Astrocyte (in vitro differentiated cells and primary cell): ENCODE measurements at places on chromosomes 7 and 10.

GRCh38 chr7:821688-822087 lies 10.6 kb upstream of the SUN1 start:
- no peak for DNase-seq

DNA sequence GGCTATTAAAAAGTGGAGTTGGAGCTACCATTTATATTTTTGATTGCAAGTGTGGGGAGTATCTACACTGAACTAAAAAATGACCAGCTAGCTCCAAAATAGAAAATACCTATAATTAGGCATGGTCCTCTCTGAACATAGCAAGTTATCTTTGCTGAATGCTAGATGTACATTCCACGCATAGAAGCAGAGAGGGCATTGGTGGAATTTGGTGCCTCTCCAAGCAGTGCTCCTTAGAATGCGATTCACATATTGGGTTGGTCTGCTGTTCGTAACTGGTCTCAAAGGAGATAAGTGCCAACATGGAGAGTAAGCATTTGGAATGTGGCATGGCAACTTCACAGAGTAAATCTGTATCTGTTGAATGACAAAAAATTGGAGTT lies 196.2 kb downstream of the PTN start:
- DNase-seq: no peak

DNA sequence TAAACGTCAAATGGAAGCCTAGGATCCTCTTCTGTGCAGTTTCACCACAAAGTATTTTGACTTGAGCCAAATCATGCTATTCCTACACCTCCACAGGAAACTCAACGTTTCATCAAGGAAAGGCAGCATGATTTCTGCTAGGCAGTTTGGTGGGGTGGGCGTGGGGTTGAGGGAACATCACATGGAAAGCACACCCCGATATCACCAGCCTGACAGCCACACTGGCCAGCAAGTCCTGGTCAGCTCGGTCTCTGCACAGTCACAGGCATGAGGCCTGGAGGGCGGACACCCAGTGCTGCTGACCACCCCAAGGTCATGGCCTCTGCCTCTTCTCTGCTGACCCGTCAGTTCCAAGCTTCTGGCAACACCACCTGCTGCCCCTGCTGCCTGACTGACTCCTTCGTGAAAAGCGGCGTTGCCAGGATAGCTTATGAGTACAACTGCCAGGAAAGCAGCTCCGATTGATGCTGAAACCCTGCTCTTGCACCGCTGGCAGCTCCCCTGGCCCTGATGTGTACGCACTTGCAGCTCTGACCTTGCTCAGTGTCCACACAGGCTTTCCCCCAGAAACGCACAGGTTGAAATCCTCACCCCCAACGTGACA lies 171.5 kb downstream of the DIP2C start:
- DNase-seq: no peak

- no peak for DNase-seq
Observed at GRCh38 chr7:90817846-90818245, 221.7 kb downstream of the CDK14 start.

DNA sequence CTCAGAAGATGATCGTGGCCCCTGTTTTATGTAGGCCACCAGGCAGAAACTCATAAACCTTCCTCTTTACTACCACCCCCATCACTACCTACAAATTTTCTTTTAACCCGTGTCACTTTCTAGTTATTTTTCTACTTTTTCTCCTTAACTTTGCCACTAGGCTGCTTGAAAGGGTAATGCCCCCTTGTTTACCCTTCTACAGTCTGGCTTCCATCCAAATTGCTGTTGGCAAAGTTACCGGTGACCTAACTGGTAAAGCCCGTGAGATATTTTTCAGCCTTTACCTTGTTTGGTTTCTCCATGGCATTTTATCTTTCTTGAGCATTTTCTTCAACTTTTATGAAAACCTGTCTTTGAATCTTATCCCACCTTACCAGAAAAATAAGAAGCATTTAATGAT lies 153.0 kb downstream of the WNT2 start:
- peak; percentile 49 for DNase-seq

GRCh38 chr10:113228530-113228929 lies 278.5 kb downstream of the TCF7L2 start:
- peak; percentile 83 for DNase-seq

DNA sequence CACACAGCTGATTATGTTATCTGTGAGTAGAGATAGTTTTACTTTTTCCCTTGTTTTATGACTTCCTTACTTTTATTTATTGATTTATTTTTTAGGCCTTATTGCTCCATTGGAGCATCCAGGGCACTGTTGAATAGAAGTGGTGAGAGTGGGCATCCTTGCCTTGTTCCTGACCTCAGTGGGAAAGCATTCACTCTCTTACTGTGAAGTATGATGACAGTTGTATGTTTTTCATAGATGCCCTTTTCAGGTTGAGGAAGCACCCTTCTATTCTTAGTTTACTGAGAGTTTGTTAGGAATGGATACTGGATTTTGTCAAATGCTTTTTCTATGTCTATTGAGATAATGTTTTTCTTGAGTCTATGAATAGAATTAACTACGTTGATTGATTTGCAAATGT lies 88.6 kb downstream of the XRCC2 start:
- DNase-seq: peak; percentile 33

DNA sequence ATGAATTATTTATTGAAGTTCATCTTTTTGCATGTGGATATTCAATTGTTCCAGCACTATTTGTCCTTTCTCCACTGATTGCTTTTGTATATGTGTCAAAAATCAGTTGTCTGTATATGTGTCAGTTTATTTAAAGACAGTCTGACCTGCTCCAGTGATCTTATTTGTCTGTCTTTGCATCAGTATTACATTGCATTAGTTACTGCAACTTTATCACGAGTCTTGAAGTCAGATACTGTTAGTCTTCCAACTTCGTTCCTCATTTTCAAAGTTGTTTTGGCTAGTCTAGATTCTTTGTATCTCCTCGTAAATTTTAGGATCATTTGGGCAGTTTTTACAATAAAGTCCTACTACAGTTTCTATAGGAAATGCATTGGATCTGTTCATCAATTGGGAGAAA lies 166.4 kb downstream of the CELF2 start:
- DNase-seq: no peak

GRCh38 chr7:22731766-22732165 lies 4.8 kb downstream of the IL6 start:
- DNase-seq: no peak

DNA sequence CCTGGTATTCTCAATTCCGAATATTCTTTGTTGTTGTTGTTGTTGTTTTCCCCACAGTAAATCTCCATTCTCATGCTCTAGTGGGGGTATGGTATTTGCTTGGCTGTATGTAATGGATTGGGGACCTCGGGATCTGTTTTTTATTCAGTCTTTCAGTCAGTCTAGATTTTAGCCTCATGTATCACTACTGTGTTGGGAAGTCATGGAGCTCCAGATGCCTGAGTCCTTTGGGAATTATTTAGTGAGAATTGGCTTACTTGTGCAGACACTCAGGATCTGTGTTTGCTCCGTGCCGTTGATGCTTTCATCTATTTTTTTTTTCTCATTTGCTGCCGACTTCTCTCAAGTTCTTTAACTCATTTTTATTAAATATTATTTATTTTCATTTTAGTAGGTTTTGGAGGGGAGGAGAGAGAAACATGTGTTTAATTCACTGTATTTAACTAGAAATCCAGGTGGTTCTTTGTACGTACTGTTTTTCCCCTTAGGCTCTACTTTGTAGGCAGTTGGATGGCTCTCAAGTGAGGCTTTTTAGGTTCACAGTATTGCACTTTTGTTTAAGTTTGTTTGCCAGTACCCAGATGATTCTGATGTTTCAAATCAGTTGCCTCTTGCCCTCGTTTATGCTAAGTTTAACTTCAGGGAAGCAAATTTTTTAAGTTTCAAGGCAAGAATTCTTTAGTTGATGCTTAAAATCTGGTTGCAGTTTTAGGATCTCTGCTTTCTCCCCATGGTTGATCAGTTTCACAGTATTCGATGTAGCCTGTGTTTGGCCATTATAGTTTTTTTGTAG lies 36.9 kb downstream of the ZNRF2 start:
- DNase-seq: no peak

GRCh38 chr7:100974021-100974420 lies 4.7 kb downstream of the MUC12 start:
- DNase-seq: peak; percentile 31

GRCh38 chr7:77327932-77328628 lies 88.1 kb downstream of the GSAP start:
- DNase-seq: peak; percentile 33

- DNase-seq: peak; percentile 87
Observed at GRCh38 chr7:28984631-28985030, 26.5 kb upstream of the TRIL start.

GRCh38 chr7:30848121-30848855 lies 63.4 kb upstream of the AQP1 start:
- DNase-seq: no peak

DNA sequence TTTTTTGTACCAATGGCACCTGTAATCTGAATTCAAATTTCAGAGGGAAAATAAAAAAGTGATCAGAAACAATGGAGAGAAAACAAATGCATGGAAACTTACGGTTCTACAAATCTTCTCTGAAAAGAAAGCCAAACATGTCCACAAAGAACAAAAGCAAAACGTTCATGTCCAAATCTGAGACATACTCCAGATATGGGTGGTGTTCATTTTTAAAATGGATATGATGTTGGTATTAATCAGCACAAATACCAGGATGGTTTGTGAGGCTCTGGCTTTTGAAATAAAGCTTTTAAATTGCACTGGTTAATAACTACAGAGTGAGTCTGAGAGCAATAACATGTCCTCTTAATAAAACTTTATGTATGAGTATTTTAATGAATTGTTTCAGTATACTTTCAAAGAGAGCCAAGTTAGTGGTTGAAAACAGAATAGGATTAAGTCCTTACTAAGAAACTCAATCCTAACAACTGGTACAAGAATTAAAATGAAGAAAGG lies 366.4 kb downstream of the INHBA start:
- DNase-seq: no peak

GRCh38 chr10:132787495-132788179 lies 1.7 kb upstream of the NKX6-2 start:
- DNase-seq: no peak

GRCh38 chr10:31001740-31002139 lies 29.9 kb downstream of the ZNF438 start:
- no peak for DNase-seq

DNA sequence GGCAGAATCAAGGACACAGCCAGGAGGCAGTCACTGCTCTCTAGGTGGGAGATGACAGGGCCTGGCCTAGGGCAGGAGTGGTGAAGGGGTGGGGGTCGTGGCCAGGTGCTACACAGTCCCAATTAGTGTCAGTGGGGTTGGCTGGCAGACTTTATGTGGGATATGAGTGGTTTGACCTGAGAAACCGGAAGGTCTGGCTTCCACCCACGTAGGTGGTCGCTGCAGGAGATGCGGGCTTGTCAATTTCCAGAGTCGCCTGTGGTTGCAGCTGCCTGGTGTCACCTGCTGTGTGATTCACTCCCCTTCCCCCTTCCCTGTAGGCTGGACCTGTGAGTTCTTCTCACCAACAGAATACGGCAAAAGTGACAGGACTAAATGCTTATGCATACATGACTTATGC lies 124.3 kb downstream of the KLF6 start:
- no peak for DNase-seq

DNA sequence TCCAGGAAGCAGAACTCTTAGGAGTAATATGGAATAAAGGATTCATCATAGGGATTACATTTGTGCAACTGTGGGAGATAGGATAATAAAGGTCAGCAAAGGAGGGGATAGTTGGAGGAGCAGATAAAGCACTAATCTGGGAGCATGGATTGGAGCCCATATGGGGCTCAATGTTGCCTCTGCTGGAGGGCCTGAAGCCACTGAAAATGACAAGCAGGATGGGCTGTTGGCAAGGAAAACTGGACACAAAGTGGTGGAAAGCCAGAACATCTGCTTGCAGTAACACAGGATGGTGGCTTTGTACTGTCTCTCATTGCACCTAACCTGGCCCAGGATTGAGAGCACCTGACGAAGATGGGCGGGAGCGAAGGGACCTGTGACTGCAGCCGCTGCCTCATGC lies 15.0 kb upstream of the COMMD3 start:
- no peak for DNase-seq

- no peak for DNase-seq
Observed at GRCh38 chr7:45579391-45579801, 5.2 kb downstream of the ADCY1 start.

- no peak for DNase-seq
Observed at GRCh38 chr10:29849886-29850285, 209.5 kb downstream of the JCAD start.
